ENCODE measurements at places on chromosomes 1 and 21.

- DNase-seq: no peak
Observed at GRCh38 chr1:169809370-169810095, 14.8 kb upstream of the METTL18 start.

- DNase-seq: no peak
Observed at GRCh38 chr1:36654586-36654985, 171.9 kb upstream of the CSF3R start.

DNA sequence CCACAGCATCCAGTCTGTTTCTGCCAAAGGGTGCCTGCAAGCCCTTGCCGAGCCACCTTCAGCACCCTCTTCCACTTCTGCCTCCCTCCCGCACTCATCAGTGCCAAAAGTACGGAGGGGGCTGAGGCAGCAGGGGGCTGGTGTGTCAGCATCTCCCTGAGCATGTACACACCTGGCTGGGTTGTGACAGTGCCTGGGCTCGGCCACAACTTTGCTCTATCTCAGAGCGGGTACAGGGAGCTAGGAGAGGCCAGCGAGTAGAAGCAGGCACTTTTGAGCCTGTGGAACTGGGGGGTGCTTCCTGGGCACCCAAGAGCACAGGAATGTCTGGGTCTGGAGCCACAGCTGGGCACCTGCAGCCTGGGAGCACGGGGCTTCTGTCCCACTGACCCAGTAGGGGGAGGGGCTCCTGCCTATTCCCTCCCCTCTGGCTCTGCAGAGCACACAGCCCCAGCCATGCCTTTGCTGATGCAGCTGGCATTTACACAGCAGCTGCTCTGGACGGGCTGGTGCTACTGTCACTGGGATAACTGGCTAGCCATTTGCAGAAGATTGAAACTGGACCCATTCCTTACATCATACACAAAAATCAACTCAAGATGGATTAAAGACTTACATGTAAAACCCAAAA lies 319.8 kb upstream of the RRP15 start:
- DNase-seq: no peak

GRCh38 chr1:235972311-235972689 lies 92.6 kb downstream of the NID1 start:
- no peak for DNase-seq

- DNase-seq: no peak
Observed at GRCh38 chr1:119811387-119811786, at the start of gene REG4. TSS of gene REG4 (minus strand) at chr1:119811460. CDS start at chr1:119808769, 2,691 bp downstream.

GRCh38 chr1:177561436-177561835 lies 390.7 kb downstream of the BRINP2 start:
- no peak for DNase-seq

DNA sequence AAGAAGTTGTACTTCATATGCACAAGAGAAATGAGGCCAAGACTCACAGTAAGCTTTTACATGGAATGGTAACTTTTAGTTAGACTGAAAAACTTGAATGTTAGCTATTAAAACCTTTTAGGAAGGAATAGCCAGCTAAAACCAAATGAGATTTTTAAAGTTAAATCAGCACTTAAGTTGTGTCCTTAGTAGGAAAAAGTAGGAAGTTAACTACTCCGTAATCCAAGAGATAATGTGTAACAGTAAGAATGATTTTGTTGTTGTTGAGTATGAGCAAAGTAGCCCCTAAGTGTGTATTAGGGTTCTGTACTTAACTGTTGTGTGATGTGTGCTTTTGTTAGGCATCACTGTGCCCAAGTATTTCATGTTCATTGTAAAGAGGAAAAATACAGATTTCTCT lies 13.2 kb downstream of the TARDBP start:
- no peak for DNase-seq

DNA sequence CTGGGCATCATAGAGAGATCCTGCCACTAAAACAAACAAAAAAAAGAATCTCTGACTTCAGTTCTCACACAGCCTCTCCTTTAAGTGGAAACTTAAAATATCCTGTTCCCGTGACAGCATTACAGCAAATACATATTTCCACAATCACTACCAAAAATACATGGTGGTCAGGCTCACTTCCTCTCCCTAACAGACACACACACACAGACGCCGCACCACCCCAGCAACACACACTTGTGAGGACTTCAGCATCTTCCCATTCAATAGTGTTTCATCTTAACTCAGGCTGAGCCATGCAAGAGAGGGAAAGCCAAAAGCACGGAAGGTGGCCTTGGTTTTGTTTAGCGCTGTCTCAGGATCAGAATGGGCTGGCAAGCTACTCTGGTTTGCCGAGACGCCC lies 21.9 kb downstream of the KIAA1614 start:
- no peak for DNase-seq

DNA sequence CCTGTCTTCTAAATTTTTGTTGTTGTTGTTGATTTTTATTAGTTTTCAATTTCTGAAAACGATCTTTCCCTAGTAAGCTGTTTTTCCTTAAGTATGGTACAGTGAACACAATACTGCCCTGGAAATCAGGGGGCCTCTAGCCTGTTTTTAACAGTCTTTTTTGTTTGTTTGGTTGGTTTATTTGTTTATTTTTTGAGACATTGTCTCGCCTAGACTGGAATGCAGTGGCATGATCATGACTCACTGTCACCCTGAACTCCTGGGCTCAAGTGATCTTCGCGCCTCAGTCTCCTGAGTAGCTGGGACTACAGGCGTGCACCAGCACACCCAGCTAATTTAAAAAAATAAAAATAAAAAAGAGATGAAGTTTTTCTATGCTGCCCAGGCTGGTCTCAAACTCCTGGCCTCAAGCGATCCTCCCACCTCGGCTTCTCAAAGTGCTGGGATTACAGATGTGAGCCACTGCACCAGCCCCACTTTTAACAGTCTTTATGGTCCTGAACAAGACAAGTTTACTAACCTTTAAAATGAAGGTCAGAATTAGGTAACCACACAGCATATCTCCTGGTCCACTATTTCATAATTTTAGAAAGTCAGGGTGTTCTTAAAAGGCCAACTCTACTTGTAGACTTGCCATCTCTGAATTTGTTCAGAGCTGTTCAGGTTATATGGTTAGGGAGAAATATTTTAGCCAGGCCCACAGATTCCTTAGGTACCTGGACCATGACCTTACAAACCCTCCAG lies 35.4 kb downstream of the TBCE start:
- DNase-seq: no peak

DNA sequence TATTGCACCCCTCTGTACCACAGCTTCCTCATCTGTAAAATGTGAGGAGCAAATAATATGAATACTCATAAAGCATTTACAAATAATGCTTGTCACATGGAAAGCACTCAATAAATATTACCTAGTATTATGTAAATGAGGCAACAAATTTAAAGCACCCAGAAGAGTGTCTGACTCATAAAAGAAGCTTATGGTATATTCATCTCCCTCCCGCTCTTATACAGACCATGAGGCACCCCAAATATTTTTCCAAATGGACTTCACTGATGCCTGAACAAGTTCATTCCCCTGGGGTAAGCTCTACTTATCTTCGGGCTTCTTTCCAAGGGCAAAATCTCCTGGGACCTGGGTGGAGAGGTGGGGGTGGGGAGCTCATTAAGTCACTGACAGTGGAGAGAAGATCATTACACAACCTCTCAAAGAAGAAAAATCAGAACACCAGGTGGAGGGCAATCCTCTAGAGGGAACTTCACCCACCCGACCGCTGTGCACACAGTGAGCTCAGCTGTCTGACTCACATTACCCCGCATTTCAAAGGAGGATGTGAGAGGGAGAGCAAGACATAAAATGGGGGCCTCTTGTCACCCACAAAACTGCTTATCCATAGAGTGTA lies 166.2 kb downstream of the ASTN1 start:
- no peak for DNase-seq

- DNase-seq: no peak
Observed at GRCh38 chr1:234218078-234218477, 155.2 kb upstream of the COA6 start.

GRCh38 chr1:117828201-117828600 lies 101.2 kb downstream of the GDAP2 start:
- no peak for DNase-seq

- no peak for DNase-seq
Observed at GRCh38 chr1:11790880-11791715, 14.7 kb downstream of the MTHFR start.

DNA sequence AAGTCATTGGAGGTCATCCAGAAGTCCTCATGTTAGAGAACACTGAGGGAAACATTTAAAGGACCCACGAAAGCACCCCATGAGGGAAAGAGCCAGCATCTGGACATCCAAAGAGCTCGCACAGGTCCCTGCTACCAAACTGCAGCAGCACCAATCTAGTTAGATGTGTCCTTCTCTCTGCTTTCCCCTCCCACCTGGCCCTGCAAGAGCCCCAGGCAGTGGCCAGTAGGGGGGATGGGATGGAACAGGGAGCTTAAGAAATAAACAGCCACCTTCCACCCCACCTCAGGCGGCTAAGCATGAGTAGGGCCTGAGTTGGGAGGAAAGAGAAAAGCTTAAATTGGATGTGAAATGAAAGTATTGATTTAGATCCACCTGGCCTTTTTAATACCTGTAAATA lies 175.9 kb upstream of the KCND3 start:
- DNase-seq: no peak

DNA sequence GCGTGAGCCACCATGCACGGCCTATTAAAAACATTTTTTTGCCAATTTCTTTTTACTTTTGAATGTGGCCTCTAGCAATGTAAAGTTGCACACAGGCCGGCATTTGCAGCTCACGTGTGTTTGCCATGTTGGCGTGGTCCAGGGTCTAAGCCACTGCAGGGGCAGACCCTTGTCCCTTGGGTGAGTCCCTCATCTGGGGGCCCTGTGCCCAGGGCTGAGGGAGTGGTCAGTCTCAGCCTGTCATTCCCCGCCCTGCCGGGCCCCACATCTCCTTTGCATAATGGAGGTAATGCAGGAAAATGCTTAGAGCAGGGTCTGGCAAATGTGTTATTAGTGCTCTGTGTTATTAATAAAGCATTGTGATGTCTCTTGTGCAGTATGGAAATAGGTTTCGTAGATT lies 16.9 kb downstream of the AGPAT3 start:
- no peak for DNase-seq

DNA sequence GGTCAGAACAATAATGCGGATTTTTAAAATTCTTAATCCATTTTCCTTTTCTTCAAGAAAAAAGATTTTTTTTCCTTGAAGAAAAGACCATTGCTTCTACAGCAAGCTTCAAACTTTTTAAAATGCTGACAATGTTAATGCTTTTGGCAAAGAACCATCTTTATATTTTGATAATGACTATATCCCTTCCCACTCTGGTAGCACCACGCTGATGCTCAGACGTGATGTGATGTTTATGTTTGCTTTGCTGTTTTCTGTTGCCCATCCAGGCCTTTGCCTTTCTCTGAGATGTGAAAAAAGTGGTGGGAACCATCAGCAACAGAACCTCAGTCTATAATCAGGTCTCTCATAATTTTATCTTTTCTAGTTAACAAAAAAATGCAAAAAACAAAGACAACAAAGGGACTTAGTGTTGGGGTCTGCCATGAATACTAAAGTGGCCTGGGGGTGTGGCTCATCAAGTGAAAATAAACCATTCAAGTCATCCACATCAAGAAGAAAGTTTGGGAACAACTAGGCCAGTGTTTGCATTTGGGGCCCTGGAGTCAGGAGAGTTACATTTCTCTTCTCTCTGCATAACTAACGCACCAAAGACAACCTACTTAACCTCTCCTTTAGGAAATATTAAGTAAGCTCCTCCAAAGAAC lies 244.6 kb upstream of the DMRTA2 start:
- no peak for DNase-seq

DNA sequence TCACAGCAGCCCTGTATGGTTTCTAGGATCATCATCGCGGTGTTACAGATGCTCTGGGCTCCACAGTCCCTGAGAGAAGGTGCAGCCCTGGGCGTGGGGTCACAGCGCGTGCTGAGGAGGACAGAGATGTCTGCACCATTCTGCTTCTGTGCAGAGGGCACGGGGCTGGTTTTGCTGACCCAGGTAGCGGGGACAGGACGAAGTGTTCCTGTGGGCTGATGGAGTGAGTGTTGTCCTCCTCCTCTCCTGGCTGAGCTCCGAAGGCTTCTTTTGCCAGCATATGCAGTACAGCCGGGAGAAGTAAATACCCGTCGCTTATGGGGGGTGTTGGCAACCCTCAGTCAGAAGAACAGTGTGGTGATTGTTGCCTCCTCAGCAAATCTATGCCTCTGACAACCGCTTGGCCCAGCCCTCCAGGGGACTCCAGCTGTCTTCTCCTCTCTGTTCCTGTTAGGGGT lies 101.5 kb downstream of the DDX20 start:
- DNase-seq: peak; percentile 44

GRCh38 chr1:17998889-17999288 lies 108.7 kb upstream of the IGSF21 start:
- no peak for DNase-seq

- DNase-seq: no peak
Observed at GRCh38 chr1:11272544-11272831, 510 bp upstream of the UBIAD1 start.

DNA sequence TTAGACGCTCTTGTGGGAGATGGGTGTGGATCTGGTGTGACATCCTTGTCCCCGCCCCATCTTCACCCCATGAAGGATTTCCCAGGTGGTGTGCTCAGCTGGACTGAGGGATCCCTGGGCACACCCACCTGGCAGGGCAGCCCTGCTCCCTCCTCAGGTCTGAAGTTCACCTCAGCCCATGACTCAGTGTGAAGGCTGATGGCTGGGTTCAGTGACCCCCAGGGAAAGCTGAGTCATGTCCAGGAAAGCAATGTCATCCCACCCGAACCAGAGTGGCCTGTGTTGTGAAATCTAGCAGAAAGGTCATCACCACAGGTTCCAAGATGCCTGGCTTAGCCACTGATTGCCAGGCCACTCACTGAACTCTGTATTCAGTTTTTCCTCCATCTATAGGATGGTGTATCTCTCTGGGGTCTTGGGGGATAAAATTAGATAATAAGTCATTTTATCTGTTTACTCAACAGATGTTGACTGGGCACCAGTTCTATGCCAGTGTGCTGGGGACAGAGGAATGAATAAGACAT lies 97.7 kb upstream of the JUN start:
- no peak for DNase-seq

DNA sequence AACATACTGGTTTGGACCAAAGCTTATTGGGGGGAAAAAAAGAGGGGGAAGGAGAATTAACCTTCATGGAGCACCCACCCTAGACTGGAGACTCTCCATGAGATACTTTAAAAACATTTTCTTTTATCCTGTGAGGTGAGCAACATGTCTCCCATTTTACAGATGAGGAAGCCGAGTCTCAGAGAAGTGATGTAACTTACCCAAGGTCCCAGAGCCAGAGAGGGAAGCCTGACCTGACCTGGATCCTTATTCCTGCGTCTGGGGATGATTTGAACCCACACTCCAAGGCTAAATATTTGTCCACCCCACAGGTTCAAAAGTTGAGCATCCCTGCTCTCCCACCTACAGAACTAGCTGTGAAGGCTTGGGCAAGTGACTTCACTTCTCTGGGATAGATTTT lies 137.9 kb upstream of the JUN start:
- DNase-seq: no peak

GRCh38 chr1:225596736-225597135 lies 56.2 kb downstream of the ENAH start:
- DNase-seq: no peak

GRCh38 chr1:184532199-184532598 lies 145.4 kb downstream of the C1orf21 start:
- no peak for DNase-seq
